CD14-positive monocyte (primary cell): ENCODE measurements at places on chromosomes 7 and 10. TPM values are rescaled to one million over a fixed set of nuclear protein-coding genes. Genes with fewer than 3 reads are reported as not detected.

CALML5 gene
- polyA plus RNA-seq = not detected

SPAM1 gene
- not detected for polyA plus RNA-seq

- DNase-seq = no peak
These were observed 186.8 kb downstream of the PHTF2 start for GRCh38 chr7:77985232-77985973.

- no peak for DNase-seq
These were observed 9.5 kb upstream of the IDI2 start for GRCh38 chr10:1035201-1035600.

DNA sequence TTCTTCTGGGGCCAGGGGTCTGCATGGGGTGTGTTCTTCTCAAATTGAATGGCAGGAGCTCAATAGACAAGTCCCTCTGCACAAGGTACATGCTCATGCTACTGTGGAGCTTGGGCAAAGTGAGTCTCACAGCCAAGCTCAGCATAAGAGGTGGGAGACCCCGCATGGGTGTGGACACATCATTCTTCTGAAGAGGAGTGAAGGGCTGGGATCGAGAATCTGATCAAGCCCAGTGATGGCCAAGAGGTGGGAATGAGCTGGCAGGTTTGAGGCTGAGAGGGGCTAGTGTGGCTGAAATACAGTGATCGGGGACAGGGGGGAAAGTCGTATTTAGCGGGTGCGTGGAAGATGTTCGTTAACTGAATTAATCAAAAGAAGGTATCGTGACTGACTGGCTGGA lies 32.6 kb downstream of the CDH23 start:
- no peak for DNase-seq

DNA sequence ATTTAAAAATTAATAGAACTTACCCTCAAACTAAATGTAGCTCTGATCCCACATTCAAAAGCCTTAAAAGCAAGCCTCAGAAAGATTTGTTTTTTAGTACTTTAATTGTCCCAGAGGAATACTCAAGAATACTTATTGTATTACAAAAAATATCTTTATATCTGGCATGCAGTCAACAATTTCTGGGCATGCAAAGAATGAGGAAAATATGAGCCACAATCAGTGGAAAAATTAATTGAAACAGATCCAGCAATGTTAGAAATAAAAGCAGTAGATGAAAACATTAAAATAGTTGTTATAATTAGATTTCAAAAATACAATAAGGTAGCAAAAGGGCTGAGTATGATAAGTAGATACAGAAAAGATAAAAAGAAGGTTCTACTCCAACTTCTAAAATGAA lies 154.7 kb downstream of the PON1 start:
- DNase-seq = no peak

DNA sequence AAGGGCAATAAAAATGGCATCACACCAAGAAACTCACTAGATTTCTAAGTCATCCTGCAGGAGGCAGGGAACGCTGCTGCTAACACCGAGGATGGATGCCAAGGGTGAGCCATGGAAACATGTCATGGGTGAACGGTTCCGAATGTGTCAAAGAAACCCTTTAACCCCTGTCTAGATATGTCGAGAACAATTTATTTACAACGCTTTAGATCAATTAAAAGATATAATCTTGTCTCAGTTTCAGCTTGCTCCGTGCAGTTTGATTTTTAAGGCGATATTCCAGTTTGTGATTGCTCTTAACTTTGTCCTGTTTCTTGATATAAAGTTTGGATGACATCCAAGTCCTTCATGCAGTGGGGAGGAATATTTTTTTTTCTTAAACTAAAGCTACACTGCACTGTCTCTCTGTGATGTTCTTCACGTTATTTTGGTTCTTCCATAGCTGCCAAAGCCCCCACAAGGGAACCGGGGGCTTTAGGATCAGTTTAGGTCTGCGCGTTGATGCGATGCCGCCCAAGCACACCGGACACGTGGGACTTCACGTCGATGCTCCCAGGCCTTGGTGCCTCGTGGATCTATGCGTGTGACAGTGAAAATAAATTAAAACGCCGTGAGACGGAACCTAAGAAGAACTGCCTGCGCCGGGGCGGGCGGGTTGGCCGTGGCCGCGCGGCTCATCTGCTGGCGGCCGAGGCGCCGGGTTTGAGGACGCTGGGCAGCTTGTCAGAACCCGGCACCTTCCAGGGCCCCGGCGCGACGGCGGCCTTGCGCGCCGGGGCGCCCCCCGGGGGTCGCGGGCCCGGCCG lies 220.3 kb downstream of the PHTF2 start:
- DNase-seq = no peak

- DNase-seq = no peak
These were observed 8.3 kb upstream of the COL1A2 start for GRCh38 chr7:94386416-94386815.

DNA sequence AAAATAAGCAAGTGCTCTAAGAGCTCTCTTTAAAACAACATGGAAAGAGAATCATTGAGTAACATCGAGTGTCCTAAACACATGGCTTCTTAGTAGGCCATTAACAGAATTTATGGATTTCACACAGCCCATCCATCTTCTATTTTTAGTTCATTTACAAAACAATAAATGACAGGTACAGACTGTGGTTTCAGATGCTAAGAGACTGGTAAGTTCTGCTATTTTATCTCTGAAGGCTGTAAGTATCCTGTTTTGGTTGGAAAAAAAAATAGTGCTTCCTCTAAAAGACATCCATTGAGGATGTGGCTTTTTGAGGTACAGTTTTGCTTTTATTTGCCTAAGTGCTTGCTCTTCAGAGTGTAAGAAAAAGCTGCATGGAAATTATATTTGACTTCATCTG lies 27.4 kb upstream of the GNAI1 start:
- DNase-seq = no peak

DNA sequence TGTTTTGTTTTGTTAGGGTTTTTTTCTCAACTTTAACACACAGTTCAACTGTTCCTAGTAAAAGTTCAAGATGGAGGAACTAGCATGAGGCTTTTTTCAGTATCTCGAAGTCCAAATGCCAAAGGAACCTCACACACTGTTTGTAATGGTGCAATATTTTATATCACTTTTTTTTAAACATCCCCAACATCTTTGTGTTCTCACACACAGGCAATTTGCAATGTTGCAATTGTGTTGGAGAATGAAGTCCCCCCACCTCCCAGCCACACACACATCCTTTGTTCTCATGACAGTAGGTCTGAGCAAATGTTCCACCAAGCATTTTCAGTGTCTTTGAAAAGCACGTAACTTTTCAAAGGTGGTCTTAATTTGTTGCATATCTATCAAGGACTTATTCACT lies 120.9 kb downstream of the TWIST1 start:
- DNase-seq = no peak
